OCI-LY7 (cell line): ENCODE measurements at places on chromosomes 12 and 14.
A peak's percentile ranks its signal among the peaks of the same experiment; 100 is the strongest.

DNA sequence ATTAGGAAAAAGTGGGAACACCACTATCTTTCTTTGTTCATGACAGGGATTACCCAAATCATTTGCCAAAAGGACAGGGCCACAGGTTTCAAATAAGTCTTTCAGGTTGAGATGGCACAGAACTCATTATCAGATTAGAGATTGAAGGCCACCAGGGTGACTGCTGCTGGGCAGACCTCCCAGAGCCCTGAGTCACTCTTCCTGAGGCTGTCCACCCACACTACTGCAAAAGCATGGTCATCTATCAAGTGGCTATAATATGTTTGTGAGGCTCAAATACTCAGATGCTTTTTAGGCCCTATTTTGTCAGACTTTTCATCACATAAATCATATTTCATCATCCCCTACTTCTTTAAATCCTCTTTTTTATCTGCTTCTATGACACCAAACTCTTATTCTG lies 155.3 kb upstream of the CCDC196 start:
- no peak for DNase-seq

GRCh38 chr12:26287671-26288381 lies 92.5 kb downstream of the SSPN start:
- DNase-seq = no peak

GRCh38 chr12:103779410-103780092 lies 61.5 kb downstream of the NT5DC3 start:
- no peak for DNase-seq

GRCh38 chr12:13851828-13852227 lies 129.6 kb downstream of the GRIN2B start:
- DNase-seq = no peak

DNA sequence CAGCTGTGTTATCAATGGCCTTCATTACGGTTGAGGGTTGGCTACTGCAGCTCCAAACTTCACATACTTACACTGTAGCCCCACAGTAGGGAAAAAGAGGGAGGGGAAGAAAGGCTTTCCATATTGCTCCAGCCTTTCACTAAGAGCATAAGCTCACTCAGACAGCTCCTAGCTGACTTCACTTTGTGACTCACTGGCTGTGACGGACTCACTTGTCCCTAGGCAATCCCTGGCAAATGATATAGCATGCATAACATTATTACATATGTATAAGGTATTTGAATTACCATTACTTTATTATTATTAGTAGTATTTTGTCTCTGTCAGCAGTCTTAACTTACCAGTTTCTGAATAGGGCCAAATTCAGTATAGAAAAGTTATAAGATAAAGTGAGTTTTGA lies 350.7 kb downstream of the RMST start:
- DNase-seq = no peak

DNA sequence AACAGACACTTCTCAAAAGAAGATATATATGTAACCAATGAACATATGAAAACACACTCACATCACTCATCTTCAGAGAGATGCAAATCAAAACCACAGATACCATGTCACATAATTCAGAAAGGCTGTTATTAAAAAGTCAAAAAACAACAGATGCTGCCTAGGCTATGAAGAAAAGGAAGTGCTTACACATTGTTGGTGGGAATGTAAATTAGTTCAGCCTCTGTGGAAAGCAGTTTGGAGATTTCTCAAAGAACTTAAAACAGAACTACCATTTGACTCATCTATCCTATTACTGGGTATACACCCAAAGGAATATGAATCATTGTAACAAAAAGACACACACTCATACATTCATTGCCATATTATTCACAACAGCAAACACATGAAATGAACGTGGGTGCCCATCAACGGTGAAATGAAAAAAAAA lies 35.1 kb downstream of the EIF2S3B start:
- peak; percentile 56 for DNase-seq

DNA sequence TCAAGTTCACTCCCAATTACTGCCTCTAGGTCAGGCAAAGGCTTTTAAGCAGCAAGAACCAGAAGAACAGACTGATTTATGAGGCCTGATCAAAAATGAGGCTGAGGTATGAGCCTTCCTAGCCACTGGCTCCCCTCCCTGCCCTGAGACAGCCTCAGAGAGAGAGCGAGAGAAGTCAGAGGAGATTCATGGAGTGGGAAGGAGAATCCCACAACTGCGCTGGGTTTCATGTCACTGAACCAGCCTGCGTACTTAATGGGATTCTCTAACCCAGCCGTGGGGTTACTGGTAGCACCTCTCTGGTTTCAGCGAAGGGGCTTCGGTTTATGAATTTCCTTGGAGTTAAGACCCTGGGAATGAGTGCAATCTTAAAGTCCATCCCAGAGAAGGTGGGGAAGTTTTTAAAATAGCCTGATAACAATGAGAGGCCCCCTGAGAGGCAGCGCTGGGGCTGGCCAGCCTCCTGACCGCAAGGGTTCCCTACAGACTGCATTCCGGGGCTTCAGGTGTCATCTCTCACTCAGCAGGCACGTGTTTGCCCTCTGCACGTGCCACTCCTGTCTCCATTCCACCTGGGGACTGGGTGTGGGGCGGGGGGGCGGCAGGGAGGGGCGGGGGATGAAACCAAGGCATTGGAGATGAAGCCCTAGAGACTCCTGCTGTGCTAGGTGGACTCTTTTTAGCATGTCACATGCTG lies 6.1 kb upstream of the GPRC5A start:
- DNase-seq = no peak

- no peak for DNase-seq
Observed at GRCh38 chr12:43362910-43363694, 188.9 kb downstream of the ADAMTS20 start.

DNA sequence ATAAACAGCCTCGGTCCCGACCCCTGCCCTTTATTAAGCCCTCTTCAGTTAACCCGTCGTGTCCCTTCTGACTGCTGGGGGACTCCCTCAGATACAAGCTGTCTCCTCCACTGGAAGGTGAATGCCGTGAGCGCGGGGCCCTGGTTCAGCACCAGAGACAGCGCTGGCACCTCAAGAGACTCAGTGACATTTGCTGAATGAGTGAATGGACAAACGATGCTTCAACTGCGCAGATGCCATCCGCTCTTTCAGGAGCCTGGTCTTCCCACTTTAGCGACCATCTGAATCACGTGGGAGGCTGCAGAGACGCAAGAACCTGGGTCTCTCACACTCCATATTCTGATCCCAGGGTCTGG lies 92.6 kb upstream of the SFSWAP start:
- no peak for DNase-seq

- DNase-seq = no peak
Observed at GRCh38 chr12:89875809-89876208, 167.2 kb upstream of the ATP2B1 start.

DNA sequence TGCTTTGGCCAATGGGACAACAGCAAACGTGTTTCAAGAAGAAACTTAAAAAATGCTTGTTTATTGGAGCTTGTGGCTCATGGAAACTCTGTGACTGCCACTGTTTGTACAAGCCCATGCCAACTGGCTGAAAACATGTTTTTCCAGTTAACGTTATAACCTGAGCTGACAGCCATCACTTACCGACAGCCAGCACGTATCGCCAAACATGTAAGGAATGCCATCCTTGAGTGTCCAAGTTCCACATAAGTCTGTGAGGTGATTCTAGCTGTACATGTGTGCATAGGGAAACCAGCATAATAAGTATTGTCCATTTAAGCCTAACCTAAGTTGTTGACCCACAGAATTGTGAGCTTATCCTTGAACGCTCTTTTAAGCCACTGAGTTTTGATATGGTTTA lies 596.9 kb downstream of the TRHDE start:
- DNase-seq = no peak

- no peak for DNase-seq
Observed at GRCh38 chr14:76780875-76781647, 19.8 kb downstream of the VASH1 start.

DNA sequence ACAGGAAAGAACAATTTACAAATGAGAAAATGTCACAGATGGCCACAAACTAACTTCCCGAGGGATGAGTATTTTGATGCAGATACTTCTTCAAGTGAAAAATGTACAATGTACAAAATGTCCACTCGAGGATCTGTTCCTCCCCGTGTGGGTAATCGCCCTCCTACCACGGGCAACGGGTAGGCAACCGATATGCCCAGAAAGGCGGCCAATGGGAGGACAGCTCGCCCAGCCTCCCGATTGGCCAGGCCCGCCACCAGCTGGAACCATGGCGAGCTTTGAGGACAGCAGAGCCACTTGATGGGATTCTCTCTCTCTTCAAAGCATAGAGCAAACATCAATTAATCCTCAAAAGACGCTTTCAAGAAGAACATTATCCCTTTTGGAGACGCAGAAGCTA lies 42.3 kb downstream of the DPF3 start:
- no peak for DNase-seq

DNA sequence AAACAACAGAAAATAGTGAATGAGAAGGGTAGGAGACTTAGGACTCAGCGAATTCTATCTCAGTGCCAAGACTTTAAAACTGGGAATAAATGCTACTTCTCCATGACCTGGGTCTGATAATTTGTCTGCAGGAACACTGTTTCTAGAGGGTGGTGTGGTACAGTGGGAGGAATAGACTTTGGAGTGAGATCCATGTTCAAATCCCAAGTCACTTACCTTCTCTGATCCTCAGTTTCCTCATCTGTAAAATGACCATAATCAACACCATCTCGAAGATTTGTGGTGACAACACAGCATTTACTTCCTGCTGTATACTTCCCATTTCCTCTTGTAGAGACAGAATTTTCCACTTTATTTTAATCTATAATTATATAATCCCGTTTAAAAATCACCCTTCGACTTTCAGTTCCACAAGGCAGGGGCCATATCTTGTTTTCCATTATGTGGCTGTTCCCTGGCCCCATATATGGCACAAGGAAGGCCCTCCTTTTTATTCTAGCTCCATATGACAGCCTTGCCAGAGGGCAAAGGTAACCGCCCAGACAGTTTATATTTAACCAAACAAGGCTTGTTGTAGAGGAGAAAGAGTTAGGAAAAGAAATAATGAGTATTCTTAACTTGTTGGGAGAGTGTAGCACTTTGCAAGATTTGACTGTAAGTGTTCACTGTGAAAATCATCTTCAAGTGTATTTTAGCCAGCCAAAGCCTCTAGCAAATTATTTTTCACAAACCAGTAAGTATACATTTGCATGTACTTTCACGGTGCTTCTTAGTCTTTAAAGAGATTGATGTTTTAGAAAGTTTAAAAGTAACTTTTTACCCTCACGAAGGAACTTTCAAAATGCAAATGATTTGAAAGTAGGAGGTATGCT lies 243.1 kb downstream of the AKAP6 start:
- DNase-seq = no peak

GRCh38 chr12:110917961-110918360 lies 2.4 kb downstream of the MYL2 start:
- DNase-seq = no peak

GRCh38 chr12:109737631-109738030 lies 24.0 kb downstream of the FAM222A start:
- DNase-seq = no peak

DNA sequence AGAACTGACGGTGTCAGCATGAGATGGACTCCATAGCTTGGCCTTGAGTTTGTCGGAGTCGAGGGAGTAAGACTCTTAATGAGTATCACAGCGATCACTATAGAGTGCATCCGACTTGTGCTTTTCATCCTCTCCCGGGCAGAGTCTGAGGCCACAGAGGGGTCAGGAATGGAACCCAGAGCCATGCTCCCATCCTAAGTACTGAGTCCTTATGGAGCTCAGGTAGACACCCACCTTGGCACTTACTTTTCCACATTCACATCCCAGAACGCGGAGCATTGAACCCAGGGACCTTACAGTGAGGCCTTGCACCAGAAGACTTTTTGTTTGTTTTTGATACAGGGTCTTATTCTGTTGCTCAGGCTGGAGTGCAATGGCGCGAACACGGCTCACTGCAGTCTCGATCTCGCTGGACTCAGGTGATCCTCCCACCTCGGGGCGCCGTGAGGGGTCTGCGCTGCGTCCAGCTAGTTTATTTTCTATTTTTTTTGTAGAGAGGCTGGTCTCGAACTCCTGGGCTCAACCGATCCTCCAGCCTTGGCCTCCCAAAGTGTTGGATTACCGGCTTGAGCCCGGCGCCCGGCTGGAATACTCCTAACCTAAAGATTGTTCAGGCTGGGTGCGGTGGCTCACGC lies 719 bp upstream of the SRSF9 start:
- DNase-seq = peak; percentile 34

DNA sequence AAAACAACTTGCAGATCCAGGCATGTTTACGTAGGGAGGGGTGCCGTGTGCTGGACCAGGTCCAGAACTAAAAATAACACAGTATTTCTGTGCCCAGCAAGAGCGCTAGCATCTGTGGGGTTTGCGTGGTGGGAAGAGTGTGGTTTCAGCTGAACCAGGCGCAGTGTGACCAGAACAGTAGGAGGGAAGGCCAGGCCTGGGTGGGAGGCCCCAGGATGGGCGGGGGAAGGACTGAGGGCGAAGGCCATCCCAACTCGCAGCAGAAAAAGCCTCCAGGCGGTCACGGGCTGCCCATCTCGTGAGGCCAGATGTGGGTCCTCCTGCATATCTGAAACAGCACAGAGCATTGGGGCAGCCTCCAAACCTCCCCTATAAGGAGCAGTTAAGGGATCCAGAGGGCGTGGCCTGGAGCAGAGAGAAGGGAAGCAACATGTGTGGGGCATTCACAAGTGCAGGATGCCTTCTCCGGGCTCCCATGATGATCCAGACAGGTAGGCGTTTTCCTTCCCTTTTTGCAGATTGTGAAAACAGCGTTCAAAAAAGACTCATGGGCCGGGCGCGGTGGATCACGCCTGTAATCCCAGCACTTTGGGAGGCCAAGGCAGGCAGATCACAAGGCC lies 17.8 kb upstream of the CD9 start:
- no peak for DNase-seq

DNA sequence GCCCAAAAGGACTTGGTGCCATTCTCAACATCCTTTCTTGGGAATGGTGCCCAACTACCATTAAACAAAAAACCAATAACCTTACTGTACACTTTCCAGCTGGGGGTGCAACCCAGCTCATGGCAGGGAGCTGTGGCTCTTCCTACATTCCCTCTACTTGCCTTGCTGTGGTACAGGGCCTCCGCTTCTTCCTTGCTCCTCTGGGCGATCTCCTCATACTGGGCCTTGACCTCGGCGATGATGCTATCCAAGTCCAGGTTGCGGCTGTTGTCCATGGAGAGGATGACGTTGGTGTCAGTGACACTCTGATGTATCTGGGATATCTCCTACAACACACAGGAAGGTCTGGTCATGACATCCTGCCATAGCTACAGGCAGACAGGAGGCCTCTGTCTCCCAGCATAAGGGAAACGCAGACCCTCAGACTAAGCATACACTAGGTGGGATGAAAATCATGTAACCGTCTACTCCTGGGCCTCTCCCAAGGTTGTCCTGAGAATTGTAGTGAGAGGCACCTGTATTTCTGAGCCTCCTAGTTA lies 3.9 kb downstream of the KRT2 start:
- no peak for DNase-seq

DNA sequence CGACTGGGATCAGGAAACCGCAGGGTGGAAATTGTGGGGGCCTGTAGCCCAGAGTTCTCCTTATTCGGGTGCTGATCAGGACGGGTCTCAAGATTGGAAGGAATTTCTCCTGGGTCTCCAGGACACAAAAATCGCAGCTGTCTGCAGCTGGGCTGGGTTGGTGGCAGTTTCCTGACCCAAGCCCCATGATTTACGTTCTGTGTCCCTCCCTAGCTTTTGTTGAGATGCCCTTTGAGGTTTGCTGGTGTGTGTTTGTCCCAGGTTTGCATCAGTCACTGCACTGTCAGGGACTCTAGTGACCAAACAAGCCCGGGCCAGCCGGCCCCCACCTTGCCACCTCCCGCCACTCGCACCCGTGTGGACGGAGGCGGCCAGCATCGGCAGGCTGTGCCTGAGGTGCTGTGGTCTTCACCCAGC lies 89.5 kb downstream of the FBXL14 start:
- no peak for DNase-seq
